PC-9 (cell line): ENCODE measurements at places on chromosomes 1 and 21.
A peak's percentile ranks its signal among the peaks of the same experiment; 100 is the strongest.

DNA sequence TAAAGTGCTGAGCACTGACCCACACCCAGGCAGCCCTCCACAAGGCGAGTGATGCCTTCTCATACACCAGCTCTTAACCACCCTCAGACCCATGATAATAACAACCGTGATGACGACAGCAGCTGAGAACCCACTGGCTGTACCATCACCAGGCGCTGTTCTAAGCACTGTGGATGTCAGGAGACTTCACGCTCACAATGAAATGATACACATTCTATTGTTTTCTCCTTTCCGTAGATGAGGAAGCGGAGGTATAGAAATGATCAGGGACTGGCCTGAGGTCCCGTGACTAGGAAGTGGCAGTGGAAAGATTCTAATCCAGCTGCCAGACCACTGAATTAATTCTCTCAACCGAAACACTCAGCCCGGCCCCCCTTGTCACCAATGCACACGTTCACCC is 32.6 kb downstream of the SDC3 start:
- DNase-seq: no peak

DNA sequence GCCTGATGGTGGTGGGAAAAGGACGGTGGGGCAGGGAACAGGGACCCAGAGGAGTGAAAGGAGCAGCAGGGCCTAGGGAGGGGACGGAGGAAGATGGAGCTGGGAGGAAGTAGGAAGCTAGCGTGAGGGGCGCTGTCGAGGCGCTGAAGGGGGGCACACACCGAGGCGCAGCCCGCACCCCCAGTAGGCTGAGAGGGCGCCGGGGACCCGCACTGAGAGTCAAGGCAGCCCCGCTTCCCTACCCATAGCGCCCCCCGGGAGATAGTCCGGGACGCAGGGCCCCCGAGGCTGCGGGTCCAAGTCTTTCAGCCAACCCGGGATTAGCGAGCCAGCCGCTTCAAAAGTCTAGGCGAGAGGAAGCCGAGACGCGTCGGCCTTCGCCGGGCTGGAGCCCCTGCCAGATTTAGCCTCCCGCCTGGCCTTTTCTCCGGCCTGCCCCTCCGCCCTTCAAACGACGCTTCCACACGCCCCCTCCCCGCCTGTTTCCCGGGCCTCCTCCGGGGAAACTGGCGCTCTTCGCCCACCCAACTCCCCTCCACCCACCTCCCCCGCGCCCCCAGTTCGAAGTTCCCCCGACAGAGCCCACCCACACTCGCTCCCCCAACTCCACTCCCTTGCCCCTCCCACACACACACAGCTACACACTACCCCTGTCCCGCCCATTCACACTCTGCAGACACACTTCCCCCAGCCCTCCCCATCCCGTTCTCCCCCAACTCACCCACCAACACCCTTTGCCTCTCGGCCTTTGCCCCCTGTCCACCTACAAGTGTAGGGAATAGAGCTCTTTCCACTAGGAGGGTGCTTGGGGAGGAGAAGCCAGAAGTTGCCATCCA is 7.8 kb upstream of the PROX1 start:
- DNase-seq: no peak

GRCh38 chr1:1132042-1132950 is 16.4 kb upstream of the C1orf159 start:
- DNase-seq: peak; percentile 35

GRCh38 chr1:24596401-24596880 is 40.6 kb downstream of the NCMAP start:
- no peak for DNase-seq

DNA sequence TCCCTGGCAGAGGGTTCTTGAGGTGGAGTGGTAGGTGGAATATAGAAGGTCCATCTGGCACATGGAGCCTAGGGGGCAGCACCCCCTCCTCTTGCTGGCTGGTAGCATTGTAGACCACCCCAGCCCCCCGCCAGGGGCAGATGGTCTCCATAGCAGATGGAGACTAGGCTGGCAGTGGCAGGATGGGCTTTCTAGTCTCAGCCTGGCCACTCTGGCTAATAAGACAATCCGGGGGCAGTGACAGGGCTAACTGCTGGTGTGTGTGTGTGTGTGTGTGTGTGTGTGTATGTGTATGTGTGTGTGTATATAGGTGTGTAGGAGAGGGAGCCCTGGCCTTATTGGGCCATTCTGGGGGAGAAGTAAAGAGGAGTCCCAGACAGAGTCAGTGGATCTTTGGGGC is 16.1 kb downstream of the UTP11 start:
- no peak for DNase-seq

DNA sequence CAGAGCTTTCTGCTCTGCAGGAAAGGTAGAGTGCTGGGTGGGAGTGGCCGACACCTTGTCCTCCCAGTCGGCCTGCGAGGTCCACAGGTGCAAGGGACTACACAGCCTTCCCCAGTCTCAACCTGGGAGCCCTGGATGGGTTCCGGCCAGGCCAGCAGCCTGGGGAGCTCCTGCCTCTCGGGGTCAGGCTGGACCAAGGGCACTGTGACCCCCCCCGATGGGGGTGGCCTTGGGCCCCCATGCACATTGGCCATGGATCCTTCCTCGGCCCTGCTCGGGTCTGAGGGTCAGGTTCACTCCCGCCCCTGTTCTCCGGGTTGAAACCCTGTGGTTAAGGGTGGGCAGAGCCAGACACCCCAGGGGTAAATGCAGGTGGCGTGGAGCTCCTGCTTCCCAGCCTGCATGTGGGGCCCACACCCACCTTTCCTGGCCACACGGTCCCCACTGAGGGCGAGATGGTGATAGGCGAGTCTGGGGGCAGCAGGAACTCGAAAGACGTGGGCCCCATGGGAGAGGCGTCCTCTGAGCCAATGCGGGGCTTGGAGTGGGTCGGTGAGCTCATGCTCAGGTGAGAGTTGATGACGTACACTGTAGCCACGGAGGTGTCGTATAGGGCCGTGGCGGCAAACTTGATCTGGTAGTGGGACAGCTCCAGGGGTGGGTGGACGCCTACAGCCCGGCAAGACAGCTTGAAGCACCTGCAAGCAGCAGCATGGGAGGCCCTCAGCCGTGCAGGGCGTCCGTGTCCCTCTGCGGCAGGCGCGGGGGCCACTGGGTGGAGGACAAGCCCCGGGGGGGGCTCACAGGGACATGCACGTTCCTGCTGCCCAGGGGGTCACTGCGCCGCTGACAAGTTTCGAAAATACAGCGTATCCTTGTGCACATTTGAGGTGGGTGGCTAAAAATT is 10.8 kb upstream of the TMEM52 start:
- no peak for DNase-seq

DNA sequence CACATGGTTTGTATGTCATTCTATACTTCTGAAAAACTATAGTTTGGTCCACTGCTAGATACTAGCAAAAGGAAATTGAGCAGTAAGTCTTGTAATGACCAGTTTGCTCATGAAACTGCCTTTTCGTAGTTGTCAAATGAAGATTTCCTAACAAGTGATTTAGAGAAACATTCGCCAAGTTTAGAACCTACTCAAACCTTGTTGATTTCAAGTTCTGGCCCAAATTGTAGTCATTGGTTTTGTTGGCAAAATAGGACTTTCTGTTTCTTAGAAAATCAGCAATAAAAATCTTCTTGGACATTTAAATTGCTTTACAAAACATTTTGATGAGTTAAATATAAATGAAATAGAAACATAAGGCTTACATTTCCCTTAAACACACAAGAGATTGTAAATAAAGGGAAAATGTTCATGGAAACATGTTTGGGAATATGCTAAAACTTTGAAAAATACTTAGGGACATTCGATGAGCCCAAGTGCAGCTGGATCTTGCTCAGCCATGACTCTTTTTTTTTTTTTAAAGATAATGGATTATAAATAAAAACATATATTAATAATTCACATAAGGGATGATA is 178.5 kb upstream of the LYPLAL1 start:
- DNase-seq: no peak
